ENCODE measurements at places on chromosomes 7 and 10. TPM values are rescaled to one million over a fixed set of nuclear protein-coding genes. Genes with fewer than 3 reads are reported as not detected.

Gene AOAH
- total RNA-seq, result 1.7 TPM

Gene HTR5A
- total RNA-seq, result 0.87 TPM

GRCh38 chr10:43900571-43900970 is 251.9 kb upstream of the ZNF32 start:
- no peaks in the 10 kb centered on the region for H3K36me3 ChIP-seq
- no peaks in the 10 kb centered on the region for H3K27me3 ChIP-seq
- no peak overlapping the region for H3K27ac ChIP-seq
- no peak for DNase-seq
- peaks cover 10% of the 10 kb centered on the region for H3K4me1 ChIP-seq

DNA sequence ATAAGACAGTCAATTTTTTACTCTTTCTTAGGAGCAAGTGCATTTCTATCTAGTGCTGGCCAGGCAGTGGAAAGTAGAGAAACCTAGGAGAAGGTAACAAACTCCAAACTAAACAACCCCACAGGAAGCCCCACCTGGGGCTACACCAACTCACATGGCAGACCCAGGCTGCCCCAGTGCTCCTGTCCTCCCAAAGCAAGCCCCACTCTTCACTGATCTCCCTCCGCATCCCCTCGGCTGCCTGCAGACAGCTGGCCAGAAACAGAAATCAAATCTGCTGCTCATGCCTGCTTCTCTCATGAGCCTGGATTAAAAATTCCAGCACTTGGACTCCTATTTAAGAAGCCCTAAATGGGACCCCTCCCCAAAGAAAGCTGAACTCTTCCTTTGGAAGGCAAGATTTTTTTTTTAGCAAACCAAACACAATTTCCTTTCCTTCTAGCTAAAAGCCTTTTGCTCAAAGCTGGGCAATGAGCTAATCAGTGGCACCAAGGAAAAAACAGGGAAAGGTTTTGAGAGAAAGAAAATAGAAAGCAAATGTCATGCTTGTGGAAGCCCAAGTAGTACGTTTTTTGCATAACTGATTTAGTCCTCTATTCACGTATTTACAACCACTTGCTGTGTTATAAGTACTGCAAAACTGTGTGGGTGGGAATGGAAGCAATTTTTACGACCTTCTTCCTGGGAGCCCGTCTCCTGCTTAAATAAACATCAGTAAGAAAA is 10.8 kb downstream of the PDE1C start:
- no peak overlapping the region for H3K27ac ChIP-seq

Gene PRLHR
- total RNA-seq, result 0.12 TPM

Gene IL6
- not detected for total RNA-seq

GRCh38 chr7:51732116-51732515 is 415.5 kb upstream of the COBL start:
- H3K27me3 ChIP-seq, result no peaks in the 10 kb centered on the region
- H3K27ac ChIP-seq, result no peak overlapping the region
- no peak overlapping the region for H3K4me3 ChIP-seq
- H3K4me1 ChIP-seq, result no peaks in the 10 kb centered on the region
- no peak for DNase-seq
- H3K36me3 ChIP-seq, result no peaks in the 10 kb centered on the region

DNA sequence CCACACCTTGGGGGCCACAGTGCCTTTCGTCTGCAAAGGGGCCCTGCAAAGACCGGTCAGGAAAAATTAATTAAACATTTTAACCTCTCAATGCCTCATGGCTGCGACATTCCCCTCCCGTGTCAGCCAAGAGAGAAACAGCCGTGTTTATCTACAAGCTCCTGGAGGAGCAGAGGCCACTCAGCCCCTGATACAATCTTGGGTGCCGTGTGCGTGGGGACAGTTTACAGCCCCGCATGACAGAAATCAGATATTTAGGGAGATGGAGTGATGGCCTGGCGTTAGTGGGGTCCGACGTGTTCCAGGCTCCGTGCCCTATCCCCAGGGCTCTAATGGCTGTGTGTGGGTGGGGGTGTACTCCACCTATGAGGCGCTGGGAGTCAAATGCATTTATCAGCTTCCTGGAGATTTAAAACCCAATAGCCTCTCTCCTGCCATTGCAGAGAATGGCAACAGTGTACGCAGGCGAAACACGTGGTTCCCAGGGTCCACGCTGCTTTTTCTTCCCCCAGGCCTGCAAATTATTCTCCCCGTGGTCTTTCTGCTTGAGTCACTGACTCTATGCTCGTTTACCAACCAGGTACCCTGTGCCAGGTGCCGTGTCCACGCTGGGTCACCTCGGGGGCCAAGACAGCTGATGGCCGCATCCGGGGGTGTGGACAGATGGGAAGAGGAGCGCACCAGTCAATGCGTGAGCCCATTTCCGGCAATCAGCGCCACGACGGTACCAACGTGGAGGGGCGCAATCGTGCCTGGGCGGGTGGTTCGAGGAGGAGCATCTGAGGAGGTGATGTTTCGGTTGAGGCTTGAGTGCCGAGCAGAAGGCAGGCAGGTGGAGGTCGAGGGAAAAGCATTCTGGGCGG is 26.6 kb upstream of the PSMG3 start:
- no peaks in the 10 kb centered on the region for H3K4me1 ChIP-seq
- H3K36me3 ChIP-seq, result no peaks in the 10 kb centered on the region
- H3K27ac ChIP-seq, result no peak overlapping the region
- DNase-seq, result no peak
- no peaks in the 10 kb centered on the region for H3K27me3 ChIP-seq
